ENCODE measurements at places on chromosomes 6 and 20. TPM values are rescaled to one million over a fixed set of nuclear protein-coding genes. Genes with fewer than 3 reads are reported as not detected.
A peak's percentile ranks its signal among the peaks of the same experiment; 100 is the strongest.

DNA sequence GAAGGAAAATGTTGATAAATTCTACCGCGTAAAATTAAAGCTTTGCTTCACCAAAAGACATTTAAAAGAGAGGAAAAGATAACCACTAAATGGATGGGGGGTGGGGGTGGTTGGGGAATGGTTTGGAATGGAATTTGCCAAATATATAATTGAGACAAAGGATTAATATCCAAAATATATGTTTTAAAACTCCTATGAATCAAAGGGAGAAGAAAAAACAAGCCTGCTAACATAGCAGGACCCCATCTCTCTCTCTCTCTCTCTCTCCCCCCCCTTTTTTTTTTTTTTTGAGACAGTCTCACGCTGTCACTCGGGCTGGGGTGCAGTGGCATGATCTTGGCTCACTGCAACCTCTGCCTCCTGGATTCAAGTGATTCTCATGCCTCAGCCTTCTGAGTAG is 13.4 kb upstream of the NR2E1 start:
- DNase-seq: no peak

GRCh38 chr20:8706961-8707700 is 361.8 kb upstream of the PLCB4 start:
- no peak for DNase-seq

The NKX2-4 gene
- not detected for total RNA-seq

The SGK2 gene
- total RNA-seq: 0.50 TPM

The HLA-DRA gene
- total RNA-seq: 8.6 TPM

The RIPPLY2 gene
- total RNA-seq: not detected

DNA sequence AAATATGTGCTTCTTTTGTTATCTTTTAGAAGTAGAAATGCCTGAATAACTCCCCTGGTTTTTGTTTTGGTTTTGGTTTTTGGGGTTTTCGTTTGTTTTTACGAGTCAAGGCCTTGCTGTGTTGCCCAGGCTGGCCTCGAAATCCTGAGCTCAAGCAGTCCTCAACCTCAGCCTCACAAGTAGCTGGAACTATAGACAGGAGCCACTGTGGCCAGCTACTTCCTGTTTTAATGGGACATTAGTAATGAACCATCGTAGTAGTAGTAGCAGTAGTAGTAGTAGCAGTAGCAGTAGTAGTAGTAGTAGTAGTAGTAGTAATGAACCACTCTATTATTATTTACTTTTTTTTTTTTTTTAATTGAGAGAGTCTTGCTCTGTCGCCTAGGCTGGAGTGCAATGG is 66.0 kb downstream of the UBR2 start:
- peak; percentile 5 for DNase-seq

DNA sequence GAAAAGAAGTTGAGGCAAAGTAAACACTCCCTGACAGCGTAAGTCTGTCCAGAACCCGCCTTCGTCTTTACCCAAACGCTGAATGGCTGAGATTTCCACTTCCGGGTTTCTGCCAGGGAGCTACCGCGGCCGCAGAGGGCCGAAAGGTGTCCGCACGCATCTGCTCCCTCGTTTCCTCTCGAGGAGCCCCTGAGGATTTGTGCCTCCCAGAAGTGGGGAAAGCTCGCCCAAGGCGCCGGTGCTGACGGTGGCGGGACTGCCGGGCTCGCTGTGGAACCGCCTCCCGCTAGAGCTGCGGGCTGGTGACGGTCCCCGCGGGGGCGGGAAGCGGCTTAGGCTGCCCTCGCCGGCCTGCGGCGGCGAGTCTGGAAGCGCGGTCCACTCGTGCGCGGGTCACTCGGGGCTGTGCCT is 1760.2 kb upstream of the DEFB115 start:
- DNase-seq: no peak

The APOBEC2 gene
- not detected for total RNA-seq

DNA sequence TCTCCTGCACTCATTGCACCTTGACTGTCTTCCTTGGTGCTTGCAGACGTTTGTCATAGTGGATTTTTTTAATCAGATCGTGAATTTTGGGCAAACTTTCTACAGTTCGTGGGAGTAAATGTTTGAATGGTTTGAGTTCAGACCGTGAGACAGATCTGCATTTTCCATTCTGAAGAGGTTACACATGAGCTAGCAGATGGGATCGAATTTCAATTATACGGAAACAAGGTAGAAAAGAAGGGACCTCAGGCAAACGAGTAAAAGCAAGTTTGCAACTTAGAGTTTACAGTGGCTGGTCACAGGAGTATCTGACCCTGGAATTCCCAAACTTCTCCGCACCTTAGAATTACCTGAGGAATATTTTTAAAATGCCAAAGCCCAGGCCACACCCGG is 17.2 kb upstream of the NCR2 start:
- DNase-seq: no peak

GRCh38 chr6:163589387-163589786 is 174.9 kb downstream of the QKI start:
- DNase-seq: no peak

DNA sequence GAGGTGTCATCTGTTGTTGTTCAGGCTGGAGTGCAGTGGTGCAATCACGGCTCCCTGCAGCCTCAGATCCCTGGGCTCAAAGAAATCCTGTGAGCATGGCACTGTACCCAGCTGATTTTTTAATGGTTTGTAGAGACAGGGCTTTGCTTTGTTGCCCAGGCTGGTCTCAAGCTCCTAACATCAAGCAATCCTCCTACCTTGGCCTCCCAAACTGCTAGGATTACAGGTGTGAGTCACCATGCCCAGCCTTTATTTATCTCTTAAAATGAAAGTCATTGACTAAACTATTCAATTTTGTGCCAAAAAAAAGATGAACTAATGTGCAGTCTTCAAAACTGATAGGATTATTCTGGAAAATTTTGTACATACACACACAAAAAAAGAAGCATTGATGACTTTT is 38.8 kb upstream of the UNC93A start:
- no peak for DNase-seq

- DNase-seq: no peak
These were observed 4.5 kb downstream of the ETV7 start for GRCh38 chr6:36382976-36383375.

DNA sequence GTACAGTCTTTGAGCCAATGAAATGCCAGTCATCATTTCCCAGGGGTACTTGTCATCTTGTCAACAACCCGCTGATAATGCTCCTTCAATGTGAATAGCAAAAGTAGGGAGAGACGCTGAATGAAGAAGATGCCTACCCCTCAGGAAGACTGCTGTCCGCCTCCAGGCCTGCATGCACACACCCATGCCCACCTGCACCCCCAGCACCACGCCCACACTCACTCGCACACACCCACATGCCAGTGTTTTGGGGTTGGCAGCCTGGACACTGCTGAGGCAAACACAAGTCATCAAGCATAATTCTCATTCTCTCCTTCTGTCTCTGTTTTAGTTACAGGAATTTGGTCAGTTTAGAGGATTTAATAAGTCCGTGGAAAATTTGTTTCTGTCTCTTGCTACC is 63.6 kb downstream of the SYTL3 start:
- no peak for DNase-seq
